Pancreas (tissue), 10 donors: ENCODE measurements at places on chromosomes 16 and 17. TPM values are rescaled to one million over a fixed set of nuclear protein-coding genes. Genes with fewer than 3 reads are reported as not detected.

DNA sequence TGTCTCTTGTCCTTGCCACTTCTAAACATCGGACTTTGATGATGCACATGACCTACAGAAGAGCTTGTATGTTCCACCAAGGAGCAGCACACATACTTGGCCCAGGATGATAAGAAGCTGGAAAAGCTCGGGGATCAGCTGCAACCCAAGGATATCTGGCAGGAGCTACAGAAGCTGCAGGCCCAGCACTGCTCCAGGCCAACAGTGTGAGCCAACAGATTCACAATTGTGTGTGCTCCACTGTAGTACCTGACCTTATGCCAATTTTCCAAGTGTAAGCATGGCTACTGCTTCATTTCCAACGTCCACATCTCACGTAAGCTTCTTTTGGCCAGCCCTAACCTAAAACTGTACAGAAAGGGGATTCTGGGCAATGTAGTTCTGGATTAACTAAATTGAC lies 83.4 kb downstream of the COX10 start:
- DNase-seq, result no peak
- no peak overlapping the region for H3K4me3 ChIP-seq
- no peaks in the 10 kb centered on the region for H3K27me3 ChIP-seq

- H3K4me3 ChIP-seq, result no peak overlapping the region
- H3K27me3 ChIP-seq, result no peaks in the 10 kb centered on the region
- no peaks in the 10 kb centered on the region for H3K4me1 ChIP-seq
- no peak for DNase-seq
These were observed 266.7 kb upstream of the FOXF1 start for GRCh38 chr16:86243571-86244154.

DNA sequence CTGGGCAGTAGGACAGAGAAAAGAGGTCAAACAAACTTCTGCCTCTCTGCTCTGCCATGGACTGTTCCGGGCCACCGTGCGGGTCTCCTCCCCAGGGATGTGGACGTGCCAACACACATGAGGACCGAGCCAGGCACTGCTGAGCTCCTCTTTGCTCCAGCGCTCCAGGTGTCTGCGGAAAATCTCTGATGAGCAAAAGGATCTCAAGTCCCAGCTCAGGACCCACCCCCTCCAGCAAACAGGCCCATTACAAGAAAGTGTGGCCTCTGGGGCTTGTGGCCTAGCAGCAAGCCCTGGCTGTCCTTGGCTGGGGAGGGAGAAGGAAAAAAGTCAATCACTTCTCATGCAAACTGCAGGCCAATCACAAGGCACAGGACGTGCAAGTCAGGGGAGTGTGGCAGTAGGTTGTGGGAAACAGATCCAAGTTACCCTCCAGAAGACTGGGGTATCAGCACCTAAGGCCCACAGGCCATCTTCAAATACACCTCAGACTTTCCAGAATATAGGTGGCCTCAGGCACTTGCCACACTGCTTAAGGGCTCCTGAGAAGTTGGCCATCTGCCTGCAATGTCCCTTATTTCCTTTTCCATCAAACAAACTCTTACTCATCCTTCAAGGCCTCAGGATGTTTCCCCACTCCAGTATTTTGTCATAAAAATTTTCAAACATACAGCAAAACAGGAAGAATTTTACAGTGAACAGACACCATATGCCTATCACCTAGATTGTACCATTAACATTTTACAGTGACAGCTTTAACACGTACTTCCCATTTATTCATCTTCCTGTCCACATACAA lies 36.0 kb upstream of the SREBF1 start:
- no peak overlapping the region for H3K27ac ChIP-seq
- no peak overlapping the region for H3K4me3 ChIP-seq
- no peak for DNase-seq
- H3K27me3 ChIP-seq, result no peaks in the 10 kb centered on the region
- H3K4me1 ChIP-seq, result peaks cover 17% of the 10 kb centered on the region

DNA sequence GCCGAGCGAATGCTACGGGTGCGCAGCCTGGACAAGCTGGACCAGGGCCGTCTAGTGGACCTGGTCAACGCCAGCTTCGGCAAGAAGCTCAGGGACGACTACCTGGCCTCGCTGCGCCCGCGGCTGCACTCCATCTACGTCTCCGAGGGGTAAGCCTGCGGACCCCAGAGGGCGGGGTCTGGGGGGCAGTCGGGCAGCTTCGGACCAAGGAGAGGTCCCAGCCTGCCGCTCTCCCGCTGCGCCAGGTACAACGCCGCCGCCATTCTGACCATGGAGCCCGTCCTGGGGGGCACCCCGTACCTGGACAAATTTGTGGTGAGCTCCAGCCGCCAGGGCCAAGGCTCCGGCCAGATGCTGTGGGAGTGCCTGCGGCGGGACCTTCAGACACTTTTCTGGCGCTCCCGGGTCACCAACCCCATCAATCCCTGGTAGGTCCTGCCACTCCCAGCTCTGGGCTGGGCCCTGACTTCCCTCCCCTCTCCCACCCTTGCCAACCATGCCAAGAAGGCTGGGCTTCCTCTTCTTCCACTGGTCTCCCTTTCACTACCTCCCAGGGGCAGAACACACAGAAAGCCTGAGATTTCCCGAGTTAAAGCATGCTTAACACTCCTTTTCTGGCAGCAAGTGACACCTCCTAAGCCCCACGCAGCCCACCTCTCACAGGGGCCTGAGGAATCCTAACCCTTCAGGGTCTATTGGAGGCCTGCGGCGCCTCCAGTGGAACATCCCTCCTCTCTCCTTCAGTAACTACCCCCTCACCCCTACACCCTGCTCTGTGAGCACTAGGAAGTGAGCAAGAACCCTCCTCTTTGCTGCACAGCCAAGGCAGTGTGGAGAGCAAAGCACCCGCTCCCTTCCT lies 3.2 kb downstream of the NAGS start:
- peaks cover 22% of the 10 kb centered on the region for H3K4me1 ChIP-seq
- peak overlapping the region; percentile 48 for H3K4me3 ChIP-seq
- no peaks in the 10 kb centered on the region for H3K36me3 ChIP-seq
- no peak overlapping the region for H3K27ac ChIP-seq

GRCh38 chr17:44356241-44356640 lies 7.4 kb downstream of the FAM171A2 start:
- H3K27me3 ChIP-seq, result no peaks in the 10 kb centered on the region
- H3K36me3 ChIP-seq, result peaks cover 4% of the 10 kb centered on the region
- no peak for DNase-seq
- H3K4me1 ChIP-seq, result no peaks in the 10 kb centered on the region

DNA sequence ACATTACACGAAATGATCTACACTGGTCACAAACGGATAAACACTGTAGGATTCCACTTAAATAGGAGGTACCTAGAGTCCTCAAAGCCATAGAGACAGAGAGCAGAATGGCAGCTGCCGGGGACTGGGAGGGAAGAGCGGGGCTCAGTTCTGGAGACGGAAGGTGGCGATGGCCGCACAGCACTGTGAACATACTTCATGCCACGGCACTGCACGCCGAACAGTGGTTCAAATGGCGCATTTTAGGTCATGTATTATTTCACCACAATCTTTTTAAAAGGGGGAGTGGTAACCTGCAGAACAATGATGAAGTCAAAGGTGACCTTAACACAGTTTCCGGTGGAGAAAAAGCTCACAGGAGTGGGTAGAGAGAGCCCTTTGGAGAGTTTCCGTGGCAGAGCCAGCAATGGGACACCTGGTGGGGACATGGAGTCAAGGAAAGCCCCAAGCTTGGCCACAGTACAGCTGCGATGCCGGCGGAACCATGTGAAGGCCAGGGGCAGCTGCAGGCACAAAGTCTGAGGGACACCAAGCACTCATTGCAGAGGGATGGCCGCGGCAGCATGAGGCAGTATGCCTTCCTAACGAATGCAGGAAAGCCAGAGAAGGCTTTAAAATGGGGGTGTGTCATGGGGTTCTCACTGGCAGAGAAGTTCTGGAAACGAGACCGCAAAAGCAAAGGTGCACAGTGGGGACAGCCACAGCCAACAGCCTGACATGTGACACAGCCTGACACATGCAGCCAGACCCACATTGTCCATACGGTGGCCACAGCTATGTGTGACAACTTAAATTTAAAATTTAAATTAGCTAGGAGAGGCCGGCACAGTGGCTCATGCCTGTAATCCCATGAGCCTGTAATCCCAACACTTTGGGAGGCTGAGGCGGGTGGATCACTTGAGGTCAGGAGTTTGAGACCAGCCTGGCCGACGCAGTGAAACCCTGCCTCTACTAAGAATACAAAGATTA lies 7.3 kb downstream of the FLCN start:
- peaks cover 8% of the 10 kb centered on the region for H3K36me3 ChIP-seq
- no peaks in the 10 kb centered on the region for H3K4me1 ChIP-seq
- no peak for DNase-seq

GRCh38 chr17:42067371-42068091 lies 17.1 kb upstream of the C17orf113 start:
- no peaks in the 10 kb centered on the region for H3K27me3 ChIP-seq
- no peak overlapping the region for H3K4me3 ChIP-seq
- no peaks in the 10 kb centered on the region for H3K36me3 ChIP-seq
- H3K27ac ChIP-seq, result no peak overlapping the region

- no peaks in the 10 kb centered on the region for H3K36me3 ChIP-seq
- H3K4me3 ChIP-seq, result no peak overlapping the region
- no peak overlapping the region for H3K27ac ChIP-seq
These were observed 11.5 kb upstream of the IGF2BP1 start for GRCh38 chr17:48985436-48986245.

GRCh38 chr17:20280051-20280450 lies 187.3 kb downstream of the LGALS9B start:
- H3K4me1 ChIP-seq, result no peaks in the 10 kb centered on the region
- no peak overlapping the region for H3K4me3 ChIP-seq
- no peaks in the 10 kb centered on the region for H3K27me3 ChIP-seq
- H3K36me3 ChIP-seq, result no peaks in the 10 kb centered on the region

- DNase-seq, result no peak
- no peaks in the 10 kb centered on the region for H3K36me3 ChIP-seq
- no peak overlapping the region for H3K4me3 ChIP-seq
- H3K27ac ChIP-seq, result no peak overlapping the region
These were observed 8.1 kb downstream of the DOC2B start for GRCh38 chr17:173166-173911.

DNA sequence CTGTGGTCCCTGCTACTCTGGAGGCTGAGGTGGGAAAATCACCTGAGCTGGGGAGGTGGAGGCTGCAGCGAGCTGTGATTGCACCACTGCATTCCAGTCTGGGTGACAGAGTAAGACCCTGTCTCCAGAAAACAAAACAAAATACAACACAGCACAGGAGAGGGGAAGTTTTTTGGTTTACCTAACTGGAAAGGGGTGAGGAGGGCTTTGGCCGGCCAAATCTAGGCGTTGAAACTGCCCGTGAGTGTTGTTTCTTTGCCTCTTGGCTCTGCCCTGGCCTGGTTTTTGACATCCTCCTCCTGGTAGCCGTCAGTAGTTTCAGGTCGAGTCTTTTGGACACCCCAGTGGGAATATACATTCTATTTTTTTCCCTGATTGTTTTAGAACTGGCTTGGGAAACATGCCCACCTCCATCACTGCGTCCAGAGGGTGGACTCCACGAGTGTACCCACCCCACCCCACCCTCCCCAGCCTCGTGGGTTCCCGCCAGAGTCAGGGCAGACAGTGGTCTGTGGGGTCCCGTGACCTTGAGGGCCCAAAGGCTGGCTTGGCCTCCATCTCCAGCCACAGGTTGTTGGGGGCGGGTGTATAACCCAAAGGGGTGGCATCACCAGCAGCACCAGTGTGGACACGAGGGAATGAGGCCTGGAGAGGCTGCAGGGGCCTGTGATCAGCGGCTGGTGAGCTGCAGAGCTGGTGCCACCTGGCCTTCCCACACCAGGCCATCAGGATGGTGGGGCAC lies 42.7 kb downstream of the NT5M start:
- H3K4me3 ChIP-seq, result no peak overlapping the region
- no peaks in the 10 kb centered on the region for H3K4me1 ChIP-seq
- DNase-seq, result no peak
- H3K27ac ChIP-seq, result no peak overlapping the region
- no peaks in the 10 kb centered on the region for H3K27me3 ChIP-seq

- no peaks in the 10 kb centered on the region for H3K36me3 ChIP-seq
- H3K27me3 ChIP-seq, result no peaks in the 10 kb centered on the region
- H3K27ac ChIP-seq, result no peak overlapping the region
- no peaks in the 10 kb centered on the region for H3K4me1 ChIP-seq
- no peak overlapping the region for H3K4me3 ChIP-seq
- DNase-seq, result no peak
These were observed 7.5 kb upstream of the ALKBH5 start for GRCh38 chr17:18176176-18176575.

DNA sequence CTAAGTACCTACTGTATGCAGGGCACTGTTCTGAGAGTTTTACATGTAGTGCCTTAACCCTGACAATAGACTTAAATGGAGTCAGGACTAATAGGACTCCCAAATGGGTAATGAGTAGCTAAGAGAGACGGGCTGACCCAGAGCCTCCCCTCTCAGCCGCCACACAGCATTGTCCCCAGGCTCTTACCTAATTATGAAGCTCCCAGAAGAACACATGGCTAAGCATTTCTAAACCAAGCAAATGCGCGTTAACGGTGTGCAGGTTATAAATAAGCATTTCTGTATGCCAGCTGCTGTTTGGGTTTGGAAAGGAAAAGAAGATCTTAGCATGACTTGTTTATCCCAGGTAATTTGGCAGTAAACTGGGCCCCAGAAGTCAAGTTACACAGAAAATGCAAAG lies 14.3 kb downstream of the KATNIP start:
- H3K4me3 ChIP-seq, result no peak overlapping the region
- H3K27me3 ChIP-seq, result no peaks in the 10 kb centered on the region
- H3K36me3 ChIP-seq, result no peaks in the 10 kb centered on the region
- no peak overlapping the region for H3K27ac ChIP-seq
- DNase-seq, result no peak

DNA sequence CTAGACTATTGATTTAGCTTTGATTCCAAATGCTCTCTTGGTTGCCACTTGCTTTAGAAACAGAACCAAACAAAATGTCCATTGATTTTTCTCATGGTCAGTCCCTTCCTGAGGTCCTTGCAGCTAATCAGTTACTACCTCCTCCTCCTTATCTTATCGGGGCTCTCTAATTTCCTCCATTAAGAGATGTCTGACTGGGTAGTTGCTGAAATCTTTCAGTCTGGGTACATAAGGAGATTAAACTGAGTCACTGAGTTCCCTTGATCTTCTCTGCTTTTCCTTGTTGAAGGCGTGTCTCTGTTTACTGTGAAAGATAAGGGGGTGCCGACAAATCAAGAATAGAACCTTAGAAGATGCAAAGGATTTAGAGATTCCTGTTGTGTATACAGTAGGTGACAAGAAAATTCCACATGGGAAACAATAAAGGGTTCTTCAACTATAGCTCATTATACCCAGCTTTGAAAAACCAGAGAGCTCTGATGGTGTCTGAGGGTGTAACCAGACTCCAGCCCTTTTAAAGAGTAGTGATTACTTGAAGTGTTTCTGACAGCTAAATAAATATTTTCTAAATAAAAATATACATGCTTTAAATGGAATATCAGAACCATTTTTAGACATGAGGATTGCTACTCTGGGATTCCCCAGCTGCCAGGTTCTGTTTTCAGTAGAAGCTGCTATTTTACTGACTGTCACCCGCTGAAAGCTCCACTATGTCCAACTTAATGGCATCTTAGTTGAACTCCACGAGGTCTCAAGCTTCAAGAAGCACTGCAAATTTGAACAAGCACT lies 791.3 kb upstream of the SOX9 start:
- no peak overlapping the region for H3K4me3 ChIP-seq
- H3K27me3 ChIP-seq, result no peaks in the 10 kb centered on the region
- DNase-seq, result no peak
- H3K36me3 ChIP-seq, result no peaks in the 10 kb centered on the region
- peaks cover 22% of the 10 kb centered on the region for H3K4me1 ChIP-seq
- H3K27ac ChIP-seq, result peak overlapping the region; percentile 28

The ZFPM1 gene
- 22.5 TPM for polyA plus RNA-seq

The PRAC1 gene
- polyA plus RNA-seq, result not detected

The CCL8 gene
- 0.12 TPM for polyA plus RNA-seq

The ABI3 gene
- polyA plus RNA-seq, result 4.6 TPM

The PNPO gene
- polyA plus RNA-seq, result 6.5 TPM

The FOXK2 gene
- 19.5 TPM for polyA plus RNA-seq

The IGFALS gene
- 8.2 TPM for polyA plus RNA-seq

The GRIN2A gene
- polyA plus RNA-seq, result 0.11 TPM

The TPPP3 gene
- polyA plus RNA-seq, result 30.1 TPM

The FBXW10 gene
- 0.23 TPM for polyA plus RNA-seq

The SLC13A2 gene
- polyA plus RNA-seq, result not detected
